ENCODE measurements at places on chromosomes 16 and 17.
A peak's percentile ranks its signal among the peaks of the same experiment; 100 is the strongest.

GRCh38 chr16:85948138-85948509, 49.2 kb downstream of the IRF8 start:
- no peak for DNase-seq

DNA sequence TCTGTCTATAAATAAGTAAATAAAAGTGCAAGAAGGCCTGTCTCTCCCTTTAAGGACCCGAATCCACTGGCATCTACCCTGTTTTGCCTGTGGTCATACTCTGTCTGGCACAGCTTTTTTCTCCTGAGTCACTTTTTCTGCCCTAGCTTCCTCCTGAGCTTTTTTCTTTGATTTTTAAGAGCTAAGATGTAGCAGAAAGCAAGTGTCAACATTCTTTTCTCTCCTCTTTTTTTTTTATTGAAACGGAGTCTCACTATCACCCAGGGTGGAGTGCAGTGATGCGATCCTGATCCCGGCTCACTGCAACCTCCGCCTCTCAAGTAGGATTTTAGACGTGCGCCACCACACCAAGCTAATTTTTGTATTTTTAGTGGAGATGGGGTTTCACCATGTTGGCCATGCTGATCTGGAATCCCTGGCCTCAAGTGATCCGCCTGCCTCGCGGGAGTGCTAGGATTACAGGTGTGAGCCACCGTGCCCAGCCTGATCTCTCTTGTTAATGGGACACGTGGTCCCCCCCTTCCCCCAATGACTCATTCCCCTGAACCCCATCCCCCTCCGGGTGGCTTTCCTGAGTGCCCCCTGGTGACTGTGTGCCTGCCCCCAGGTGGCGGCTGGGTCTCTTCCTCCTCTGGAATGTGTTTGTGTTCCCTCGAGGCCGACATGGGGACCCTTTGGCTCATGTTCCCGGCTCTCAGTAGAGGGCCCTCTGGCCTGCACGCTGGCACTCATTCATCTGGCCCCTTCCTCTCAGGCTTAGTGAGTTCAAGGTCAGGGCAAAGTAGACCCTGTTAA, 14.2 kb downstream of the C16orf90 start:
- no peak for DNase-seq

GRCh38 chr17:55748841-55749240, 2.0 kb upstream of the PCTP start:
- DNase-seq: no peak

- no peak for DNase-seq
Measured at GRCh38 chr16:47568351-47568750, 107.2 kb downstream of the PHKB start.

GRCh38 chr17:48547808-48548522, 3.1 kb upstream of the HOXB2 start:
- DNase-seq: peak; percentile 71

- no peak for DNase-seq
Measured at GRCh38 chr17:32588982-32589381, 102.2 kb downstream of the CDK5R1 start.

- DNase-seq: no peak
Measured at GRCh38 chr16:81928975-81929374, 82.3 kb downstream of the SDR42E1 start.
